Activated naive CD4-positive, alpha-beta T cell treated with anti-CD3 and anti-CD28 coated beads, Interleukin-2, amount 50 U/mL, for 72 hours (primary cell): ENCODE measurements at places on chromosomes 1 and 21. TPM values are rescaled to one million over a fixed set of nuclear protein-coding genes. Genes with fewer than 3 reads are reported as not detected.

Gene SCMH1
- total RNA-seq: 18.0 TPM

Gene HRNR
- total RNA-seq: not detected

Gene OR2T12
- not detected for total RNA-seq

Gene SIM2
- total RNA-seq: 0.84 TPM

Gene TSPAN2
- total RNA-seq: 1.0 TPM

Gene ASH1L
- 43.0 TPM for total RNA-seq

Gene HENMT1
- 14.5 TPM for total RNA-seq

Gene SPRR1A
- not detected for total RNA-seq

Gene UBE2U
- total RNA-seq: not detected

Gene EFNA3
- total RNA-seq: 12.6 TPM
